ENCODE measurements at places on chromosomes 2 and 18.

- no peak for DNase-seq
These were observed 30.0 kb downstream of the NGEF start for GRCh38 chr2:232982926-232983668.

DNA sequence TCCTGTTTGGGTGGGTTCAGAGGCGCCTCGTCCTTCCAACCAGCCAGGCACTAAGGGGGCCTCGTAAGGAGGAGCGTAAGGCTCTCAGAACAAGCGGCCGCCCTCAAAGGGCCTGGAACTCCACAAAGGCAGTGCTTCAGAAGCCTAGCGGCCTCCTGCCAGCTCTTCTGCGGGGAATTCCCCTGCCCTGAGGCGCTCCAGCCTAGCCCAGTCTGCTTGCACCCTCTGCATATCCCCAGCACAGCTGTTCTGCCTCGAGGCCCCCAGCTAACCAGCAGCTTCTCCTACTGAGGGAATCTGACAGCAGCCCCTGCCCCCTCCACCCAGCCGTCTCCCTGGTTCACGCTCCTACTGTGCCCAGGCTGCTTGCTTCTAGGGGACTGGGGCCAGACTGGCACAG is 265.9 kb downstream of the TFCP2L1 start:
- DNase-seq: no peak

DNA sequence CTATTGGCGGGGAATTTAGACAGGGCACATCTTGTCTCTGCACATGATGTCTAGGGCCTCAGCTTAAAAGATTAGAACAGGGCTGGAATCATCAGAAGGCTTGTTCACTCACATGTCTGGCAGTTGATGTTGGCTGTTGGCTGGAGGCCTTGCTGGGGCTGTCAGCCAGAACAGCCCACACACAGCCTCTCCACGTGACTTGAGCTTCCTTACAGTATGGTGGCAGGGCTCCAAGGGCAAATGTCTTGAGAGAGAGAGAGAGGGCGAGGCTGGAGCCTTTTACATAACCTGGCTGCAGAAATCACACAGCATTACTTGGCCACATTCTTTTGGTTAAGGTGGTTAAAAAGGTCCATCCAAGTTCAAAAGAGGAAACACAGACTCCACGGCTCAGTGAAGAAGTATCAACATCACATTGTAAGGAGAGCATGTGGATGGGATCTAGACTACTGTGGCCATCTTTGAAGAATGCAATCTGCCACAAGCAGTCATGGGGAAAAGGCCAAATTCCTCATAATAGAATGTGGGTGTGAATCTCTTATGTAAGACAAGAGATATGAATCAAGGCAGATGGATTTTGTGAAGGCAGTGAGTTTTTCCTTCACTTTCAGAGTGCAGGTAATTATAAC is 30.4 kb downstream of the SRSF7 start:
- DNase-seq: peak; percentile 76

GRCh38 chr2:72261076-72261475 is 113.4 kb upstream of the CYP26B1 start:
- no peak for DNase-seq

DNA sequence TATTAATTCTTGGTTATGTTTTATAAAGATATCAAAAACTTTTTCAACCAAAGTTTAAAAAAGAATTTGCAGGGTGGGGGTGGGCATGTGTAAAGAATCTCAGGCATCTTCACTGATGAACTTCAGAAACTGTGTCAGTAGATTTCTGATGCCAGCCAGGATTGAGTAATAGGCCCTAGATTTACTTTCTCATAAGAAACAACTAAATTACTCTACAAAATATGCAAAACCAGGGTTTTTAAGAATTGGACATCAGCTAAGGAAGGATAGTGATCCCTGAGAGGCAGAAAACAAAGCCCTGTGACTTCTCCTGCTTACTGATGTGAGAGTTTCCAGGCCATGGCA is 11.9 kb upstream of the IL1R1 start:
- DNase-seq: no peak

- DNase-seq: no peak
These were observed 411 bp downstream of the NARS1 start for GRCh38 chr18:57621246-57621604.

GRCh38 chr2:152072011-152072410 is 26.8 kb downstream of the CACNB4 start:
- no peak for DNase-seq

DNA sequence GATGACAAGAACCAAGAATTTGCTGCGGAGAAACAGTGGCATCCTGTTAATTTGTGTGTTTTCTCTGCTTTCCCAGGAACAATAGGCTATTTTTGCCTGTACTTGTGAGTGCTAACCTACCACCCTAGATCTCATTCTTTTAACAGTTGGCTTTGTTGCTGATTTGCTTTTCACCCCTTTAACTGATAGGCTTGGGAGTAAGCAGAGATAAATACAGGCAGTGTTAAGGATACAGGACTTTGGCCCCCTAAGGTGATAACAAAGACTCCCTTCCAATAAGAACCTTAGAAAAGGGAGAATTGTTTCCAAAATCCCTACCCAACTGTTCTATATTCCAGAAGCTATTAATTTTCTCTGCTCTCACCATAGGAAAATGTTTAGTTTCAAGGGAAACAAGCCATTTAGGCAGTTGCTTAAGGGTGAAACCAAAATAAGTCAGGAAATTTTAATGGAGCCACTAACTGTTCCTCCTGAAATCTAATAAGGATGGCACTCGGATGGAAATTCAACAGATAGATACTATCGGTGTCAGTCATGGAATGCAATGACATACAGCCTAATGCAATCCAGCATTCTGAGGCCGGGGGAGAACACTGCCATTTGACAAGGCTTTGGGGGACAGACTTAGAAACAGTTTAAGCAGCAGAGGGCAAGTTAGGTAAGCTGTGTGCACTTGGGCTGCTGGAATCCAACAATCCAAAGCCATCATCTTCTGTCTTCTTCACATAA is 238.8 kb downstream of the RNF152 start:
- no peak for DNase-seq

DNA sequence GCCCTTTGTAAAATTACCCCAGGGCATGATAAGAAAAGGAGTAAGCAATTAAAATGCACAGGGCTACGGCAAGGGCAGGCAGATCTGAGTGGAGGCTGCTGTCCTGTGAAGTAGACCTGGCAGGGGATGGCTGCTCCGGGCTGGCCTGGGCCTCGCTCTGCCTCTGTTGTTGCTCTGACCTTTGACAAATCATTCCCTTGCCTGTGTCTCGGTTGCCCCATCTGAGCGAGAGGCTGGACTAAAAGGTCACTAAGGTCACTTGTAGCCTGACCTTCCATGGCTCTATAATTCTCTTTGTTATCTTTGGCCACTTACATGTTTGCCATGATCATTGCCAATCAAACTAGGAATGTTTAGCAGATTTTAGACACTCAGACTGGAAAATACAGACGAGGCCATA is 118.1 kb downstream of the KLHL29 start:
- DNase-seq: no peak

DNA sequence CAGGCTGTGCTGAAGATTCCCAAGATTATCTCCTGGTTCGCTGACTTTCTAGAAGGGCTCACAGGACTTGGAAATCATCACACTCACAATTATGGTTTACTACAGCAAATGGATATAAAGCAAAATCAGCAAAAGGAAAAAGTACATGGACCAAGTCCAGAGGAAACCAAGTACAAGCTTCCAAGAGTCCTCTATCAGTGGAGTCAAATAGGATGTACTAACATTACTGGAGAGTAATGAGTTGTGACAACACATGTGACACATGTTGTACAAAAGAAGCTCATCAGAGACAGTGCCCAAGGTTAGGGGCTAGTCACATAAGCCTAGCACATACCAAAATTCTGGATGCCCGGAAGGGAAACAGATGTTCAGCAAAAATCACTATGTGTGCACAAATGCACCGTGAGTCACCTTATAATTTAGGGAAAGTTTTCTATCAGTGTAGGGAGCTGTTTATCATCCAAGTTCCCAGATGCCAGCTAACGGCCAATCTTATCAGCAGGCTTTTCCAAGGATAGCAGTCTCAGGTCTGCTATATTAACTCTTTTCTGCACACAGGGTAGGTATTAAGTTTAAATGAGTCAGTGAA is 9.5 kb downstream of the TMEM237 start:
- no peak for DNase-seq

DNA sequence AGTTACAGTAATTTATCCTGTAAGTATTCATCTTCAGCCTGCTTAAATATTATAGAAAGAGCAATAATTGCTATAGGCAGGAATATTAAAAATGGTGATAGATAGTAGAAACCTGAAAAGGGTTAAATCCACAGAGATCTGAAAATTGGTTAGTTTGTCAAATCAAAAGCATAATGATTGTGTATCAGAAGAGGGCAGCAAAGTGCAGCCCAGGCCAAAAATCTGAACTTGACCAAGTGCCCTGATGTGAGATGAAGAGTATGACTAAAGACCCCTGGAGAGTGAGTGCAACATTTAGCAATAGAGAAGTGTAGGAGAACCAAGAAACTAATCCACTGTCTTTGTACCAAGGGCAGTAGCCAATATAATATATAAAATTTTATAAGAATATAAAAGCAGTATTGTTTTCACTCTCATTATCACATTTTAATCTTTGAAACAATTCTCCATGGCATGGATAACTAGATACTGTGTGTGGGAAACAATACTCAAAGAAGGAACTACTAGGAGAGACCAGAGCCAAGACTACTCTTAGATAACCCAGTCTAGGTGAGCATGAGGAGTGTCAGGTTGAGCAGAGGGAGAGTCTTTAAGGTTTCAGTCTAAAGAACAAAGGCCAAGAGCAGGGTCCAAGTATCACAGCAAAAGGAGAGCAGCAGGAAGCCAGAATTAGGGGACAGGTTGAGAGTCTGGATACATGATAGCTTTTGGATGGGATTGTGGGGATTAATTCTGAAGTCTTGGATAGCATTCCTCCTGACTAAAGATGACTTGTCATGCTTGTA is 148.7 kb downstream of the CALCRL start:
- no peak for DNase-seq

GRCh38 chr2:3251946-3252345 is 125.7 kb downstream of the EIPR1 start:
- peak; percentile 17 for DNase-seq

DNA sequence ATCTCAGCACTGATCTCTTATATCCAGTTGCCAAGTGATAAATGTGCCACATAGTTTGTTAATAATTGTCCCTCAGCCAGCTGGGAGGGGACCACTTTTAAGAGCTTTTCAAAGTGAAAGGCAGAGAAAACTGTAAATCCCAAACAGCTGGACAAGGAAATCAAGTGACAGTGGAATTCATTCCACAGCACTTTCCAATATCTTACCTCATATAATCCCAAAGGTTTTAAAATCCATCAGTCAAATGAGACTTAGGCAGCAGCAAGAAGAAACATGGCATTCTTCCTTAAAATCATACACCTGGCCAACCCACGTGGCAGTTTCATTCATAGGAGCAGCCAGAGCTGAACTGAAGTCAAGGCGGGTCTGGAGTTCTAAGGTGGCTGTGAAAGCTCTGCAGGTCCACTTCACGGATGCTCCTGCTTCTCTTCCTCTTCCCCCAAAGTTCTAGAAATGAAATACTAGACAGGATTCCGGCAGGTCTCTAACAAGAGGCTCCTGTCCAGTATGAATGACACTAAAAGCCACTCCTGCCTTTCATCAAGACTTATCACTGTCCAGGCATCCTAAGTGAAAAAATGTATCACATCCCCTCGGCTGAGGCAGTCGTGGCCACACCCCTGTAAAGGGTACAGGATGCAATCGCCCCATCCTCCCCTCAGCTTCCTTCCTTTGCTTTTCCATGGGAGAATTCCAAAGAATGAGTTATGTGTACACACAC is 190.4 kb upstream of the STK17B start:
- DNase-seq: no peak

- no peak for DNase-seq
These were observed 45.8 kb upstream of the RBM44 start for GRCh38 chr2:237752761-237753165.

- DNase-seq: no peak
These were observed 49.1 kb upstream of the PIK3C3 start for GRCh38 chr18:41905786-41906527.

GRCh38 chr18:434410-434809 is 66.1 kb downstream of the COLEC12 start:
- DNase-seq: no peak

DNA sequence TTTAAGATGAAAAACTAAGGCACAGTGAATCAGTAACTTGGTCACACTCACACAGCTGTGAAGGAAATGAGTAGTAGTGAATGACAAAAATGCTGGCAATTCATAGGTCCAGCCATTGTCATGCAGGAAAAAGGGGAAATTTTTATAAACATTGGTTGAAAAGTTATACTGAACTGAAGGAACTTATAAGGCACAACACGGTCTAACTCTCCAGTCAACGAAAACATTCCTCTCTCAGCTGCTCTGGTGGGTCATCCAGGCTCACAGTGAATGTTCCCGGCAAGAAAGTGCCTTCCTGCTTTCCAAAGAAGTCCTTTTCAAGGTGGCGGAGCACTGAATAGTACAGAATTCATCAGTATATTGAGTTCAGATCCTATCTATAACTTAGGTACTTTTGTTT is 476.1 kb downstream of the DCC start:
- no peak for DNase-seq
